ENCODE measurements at places on chromosomes 13 and 19.

GRCh38 chr19:41811036-41811435 is 14.6 kb downstream of the CEACAM3 start:
- DNase-seq = no peak

GRCh38 chr13:30870049-30870884 is 35.8 kb upstream of the MEDAG start:
- DNase-seq = peak; percentile 64

GRCh38 chr19:18156841-18157464 is 4.0 kb downstream of the PIK3R2 start:
- DNase-seq = peak; percentile 76

DNA sequence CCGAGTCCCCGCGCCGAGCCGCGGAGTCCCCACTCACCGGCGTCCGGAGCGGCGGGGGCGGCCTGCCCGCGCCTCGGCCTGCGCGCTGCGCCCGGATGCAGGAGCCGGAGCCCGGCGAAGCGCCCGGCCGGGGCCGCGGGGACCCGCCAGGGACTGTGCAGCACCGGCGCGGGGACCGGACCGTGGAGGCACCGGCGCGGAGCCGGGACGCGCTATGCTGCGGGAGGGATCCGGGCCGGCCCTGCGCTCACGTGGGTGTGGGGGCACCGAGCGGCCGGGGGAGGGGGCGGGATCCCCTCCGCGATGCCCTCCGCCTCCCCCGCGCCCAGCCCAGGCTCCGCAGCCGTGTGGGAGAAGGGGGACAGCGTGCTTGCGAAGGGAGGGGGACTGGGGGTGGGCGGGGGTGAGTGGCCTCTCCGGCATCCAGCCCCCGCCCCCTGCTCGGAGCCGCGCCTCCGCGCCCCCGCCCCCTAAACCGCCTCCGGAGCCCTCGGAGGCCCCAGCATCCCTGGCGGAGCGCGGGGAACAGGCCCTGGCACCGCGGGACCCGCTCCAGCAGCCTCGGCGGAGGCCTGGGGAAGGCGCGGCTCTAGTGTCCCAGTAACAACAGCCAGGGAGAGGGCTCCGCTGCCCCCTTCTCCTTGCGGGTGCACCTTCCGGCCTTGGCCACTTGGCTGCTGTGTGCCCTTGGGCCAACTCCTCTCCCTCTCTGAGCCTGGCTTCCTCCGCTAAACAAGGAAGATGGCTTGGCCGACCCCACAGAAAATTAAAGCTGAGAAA is at the start of gene SLC1A6:
Gene SLC1A6, minus strand, starts transcription at position 389 of the 780 bp plus-strand sequence. CDS start 6,954 bp downstream, outside the sequence.
- peak; percentile 74 for DNase-seq

GRCh38 chr19:3161453-3161852 is 17.1 kb upstream of the S1PR4 start:
- DNase-seq = no peak

- peak; percentile 56 for DNase-seq
Measured at GRCh38 chr19:5926641-5927440, 12.8 kb downstream of the CAPS start.

DNA sequence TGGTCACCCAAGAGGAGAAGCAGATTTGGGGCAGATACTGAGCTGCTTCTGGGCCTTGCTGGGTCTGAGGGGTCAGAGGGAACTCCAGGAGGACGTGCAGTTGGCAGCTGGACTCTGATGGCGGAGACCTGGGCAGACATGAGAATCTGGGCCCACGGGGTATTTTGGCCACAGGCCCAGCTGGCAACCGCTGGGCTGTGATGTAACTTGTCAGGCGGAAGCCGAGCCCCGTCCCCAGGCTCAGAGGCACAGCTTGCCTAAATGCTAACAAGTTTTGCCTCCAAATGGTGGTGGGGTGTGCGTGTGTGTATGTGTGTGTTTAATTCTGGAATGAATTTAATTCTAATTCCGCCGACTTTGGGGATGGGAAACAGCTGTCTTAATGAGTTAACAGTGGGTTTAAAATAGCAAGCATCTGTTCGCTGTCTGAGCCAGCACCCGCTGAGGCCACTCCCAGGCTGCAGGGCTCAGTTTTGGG is 11.6 kb downstream of the ZNRF4 start:
- DNase-seq = peak; percentile 69

DNA sequence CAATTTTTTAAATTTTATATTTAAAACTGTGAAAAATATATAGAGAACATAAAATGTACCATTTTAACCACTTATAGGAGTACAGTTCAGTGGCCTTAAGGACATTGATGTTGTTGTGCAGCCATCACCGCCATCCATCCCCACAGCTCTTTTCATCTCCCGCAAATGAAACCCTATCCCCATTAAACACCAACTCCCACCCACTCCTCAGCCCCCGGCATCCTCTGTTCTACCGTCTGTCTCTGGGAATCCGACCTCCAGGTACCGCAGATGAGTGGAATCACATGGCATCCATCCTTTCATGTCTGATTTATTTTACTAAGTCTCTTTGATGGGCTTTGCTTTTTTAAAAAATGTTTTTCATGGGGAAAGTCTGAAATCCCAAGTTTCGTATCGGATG is 23.8 kb upstream of the SMIM17 start:
- DNase-seq = no peak

GRCh38 chr19:14450168-14450874 is 17.2 kb downstream of the PKN1 start:
- peak; percentile 16 for DNase-seq

DNA sequence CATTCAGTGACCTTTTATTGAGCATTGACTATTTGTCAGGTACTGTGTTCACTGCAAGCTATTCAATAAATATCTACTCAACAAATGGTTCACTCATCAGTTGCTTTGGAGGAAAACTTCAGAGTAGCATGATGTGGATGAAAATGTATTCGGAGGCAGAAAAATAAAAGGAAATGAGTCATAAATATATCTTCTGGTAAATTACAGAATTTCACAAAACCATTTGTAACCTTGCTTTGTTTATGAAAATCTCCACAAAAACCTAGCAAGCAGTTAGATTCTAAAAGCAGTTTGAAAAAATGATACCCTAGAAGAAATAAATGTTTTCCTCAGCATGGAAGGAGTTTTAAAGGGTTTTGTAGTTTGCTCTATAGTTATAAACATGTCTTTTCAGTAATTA is 399.6 kb downstream of the LMO7 start:
- DNase-seq = no peak

DNA sequence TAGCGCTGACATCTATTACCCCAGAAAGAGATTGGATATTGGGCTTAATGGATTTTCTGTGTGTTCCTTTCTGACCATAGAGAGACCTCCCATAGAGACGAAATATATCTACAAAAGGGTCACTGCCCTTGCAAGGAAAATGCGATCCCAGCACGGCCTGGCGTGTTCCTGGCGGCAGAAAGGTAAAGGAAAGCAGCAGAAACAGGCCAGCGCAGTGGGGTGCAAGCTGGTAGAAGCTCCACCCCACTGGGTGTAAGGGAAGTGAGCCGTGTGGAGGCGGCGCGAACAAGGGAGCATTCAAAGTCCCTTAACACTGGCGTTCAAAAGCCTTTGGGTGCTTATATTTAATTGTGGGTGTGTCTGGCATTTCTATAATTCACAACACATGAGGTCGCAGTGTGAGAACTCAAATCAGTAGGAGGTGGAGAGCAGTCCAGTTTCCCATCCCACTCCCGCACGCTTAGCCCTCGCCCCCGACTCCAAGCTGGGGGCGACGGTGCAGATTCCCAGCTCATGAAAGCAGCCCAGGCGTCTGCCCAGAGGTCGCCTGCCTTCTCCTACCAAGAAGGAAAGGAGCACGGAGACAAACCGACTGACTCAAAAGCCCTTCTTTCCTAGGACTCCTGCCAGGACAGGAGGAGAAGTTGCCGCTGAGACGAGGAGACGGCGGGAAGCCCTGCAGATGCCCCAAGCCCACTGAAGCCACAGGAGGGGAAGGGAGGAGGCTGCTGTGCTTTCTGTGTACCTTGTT is 478.4 kb downstream of the FOXO1 start:
- DNase-seq = peak; percentile 50

DNA sequence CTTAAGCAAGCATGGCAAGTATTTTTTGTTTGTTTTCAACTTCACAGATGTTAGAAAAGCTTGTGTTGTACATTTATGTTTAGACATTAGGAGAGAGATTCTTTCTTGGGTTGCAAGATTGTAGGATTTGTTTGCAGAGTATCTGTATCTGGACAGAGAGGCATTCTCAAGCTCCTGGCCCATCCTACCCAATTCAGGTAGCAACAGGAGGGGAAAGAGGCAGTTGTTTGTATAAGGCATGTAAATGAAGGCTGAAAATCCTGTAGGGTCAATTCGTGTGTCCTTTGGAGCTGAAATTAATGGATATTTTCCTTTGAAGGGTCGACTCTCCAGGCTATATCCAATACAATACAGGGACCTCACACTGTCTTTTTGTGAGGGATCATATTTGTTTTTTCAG is 147.3 kb downstream of the KCNRG start:
- DNase-seq = no peak

GRCh38 chr19:31127134-31127967 is 221.9 kb downstream of the TSHZ3 start:
- DNase-seq = no peak

DNA sequence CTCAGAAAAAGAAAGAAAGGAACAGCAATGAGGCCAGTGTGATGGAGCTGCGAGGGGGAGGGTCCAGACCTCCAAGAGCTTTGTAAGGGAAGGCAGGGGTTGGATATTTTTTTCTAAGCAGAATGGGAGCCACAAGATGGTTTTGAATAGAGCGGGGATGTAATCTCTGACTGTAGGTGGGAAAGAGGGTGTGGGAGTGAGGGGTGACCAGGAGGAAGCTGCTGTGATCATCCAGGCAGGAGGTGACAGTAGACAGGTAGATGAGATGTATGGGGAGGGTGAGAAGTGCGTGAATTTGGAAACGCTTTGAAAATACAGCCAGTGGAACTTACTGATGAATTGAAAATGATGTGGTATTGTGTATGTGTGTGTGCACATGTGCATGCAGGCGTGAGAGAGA is 7.4 kb downstream of the IFNL2 start:
- no peak for DNase-seq

DNA sequence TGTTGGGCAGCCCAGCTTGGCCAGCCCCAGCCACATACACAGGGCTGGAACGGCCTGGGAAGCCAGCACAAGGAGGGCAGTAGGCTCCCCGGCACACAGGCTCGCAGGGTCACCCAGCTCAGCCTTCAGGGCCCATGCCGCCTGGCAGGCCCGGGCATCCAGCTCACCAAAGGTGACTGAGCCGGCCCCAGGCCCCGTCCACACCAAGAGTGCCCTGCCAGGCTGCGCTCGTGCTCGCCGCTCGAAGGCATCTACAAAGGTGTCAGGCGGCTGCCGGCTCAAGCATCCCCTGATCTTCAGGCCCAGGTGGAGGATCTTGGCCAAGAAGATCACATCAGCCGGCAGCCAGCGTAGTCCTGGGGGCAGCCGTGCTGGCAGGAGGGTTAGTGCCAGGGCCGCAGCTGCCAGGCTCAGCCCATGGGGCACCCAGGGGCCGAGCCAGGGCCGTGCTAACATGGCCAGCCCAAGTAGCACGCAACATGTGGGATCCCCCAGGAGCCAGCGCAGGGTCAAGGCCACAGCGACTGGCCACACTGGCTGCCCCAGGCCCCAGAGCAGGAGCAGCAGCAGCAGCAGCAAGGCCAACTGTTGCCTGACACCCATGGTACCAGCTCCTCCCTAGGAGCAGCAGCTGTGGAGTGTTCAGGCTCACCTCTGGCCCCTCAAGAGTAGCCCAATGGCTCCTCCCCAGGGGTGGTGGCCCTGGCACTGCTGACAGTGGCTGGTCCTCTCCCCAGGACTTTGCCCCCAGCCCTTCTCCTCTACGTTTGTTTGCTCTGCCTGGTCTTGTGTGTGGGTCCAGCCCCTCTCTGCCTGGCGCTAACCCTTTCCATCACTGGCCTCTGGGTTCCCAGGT is at the start of gene SLC27A5:
Gene SLC27A5, minus strand, starts transcription at position 640 of the 856 bp plus-strand sequence. Its CDS starts 37 bp downstream, at position 603.
- DNase-seq = no peak

- DNase-seq = no peak
Measured at GRCh38 chr13:94646904-94647303, 45.2 kb downstream of the GPR180 start.

DNA sequence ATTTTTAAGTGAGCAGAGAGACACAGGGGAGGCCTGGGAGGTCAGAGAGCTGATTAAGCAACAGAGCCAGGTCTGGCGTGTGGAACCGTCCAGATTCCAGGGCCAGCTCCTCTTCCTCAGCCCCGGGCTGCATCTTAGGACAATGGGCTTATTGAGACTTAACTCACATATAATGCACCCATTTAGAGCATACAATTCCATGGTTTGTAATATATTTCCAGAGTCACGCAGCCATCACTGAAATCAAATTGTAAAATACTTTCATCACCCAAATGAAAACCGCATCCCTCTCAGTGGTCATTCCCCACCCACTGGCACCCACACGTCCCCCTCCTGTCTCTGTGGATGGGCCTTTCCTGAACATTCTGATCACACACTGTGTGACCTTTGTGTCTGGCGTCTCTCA is 2.1 kb upstream of the HMG20B start:
- DNase-seq = no peak

DNA sequence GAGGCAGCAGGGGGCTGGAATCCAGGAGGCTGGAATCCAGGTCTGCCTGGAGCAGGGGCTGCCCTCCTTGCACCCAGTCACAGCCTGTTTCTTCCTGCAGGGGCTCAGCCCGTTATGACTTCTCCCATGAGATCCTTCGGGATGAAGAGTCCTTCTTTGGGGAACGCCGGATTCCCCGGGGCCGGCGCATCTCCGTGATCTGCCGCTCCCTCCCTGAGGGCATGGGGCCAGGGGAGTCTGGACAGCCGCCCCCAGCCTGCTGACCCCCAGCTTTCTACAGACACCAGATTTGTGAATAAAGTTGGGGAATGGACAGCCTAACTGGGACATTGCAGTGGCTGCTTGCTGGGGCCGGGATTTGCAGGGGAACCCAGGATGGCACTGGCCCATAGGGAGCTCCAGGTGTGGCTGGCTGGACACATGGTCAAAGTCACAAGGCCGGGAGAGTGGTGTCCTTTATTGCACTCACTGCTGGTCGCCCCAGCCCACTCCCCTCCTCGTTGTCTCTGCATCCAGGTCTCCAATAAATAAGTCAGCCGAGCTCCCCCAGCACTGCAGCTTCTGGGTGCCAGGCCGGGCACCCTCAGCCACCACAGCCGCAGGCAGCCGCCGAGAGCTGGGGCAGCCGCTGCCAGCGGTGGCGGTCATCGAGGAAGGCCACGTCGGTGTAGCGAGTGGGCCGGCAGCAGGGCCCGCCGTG is 872 bp downstream of the PSPN start:
- DNase-seq = no peak

- DNase-seq = no peak
Measured at GRCh38 chr13:52936806-52937205, 88.4 kb upstream of the PCDH8 start.
